ELR (cell line): ENCODE measurements at places on chromosomes 7 and 10.

DNA sequence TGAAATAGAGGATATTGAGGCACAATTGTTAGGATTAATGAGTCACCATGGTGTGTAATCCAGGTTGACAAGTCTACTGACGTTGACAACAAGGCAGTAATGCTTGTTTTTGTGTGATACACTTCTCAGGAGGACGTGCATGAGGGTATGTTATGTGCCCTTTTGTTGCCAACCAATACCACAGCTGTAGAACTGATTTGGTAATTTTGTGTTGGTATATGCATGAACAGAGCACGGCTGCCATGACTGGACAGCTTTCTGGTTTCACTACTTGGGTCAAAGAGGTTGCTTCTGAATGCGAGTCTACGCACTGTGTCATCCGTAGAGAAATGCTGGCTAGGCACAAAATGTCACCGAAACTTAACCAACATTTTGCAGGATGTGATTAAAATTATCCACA is 32.9 kb downstream of the PHTF2 start:
- no peak for DNase-seq

- peak; percentile 60 for DNase-seq
These were observed 98.9 kb downstream of the HERPUD2 start for GRCh38 chr7:35596061-35596460.

DNA sequence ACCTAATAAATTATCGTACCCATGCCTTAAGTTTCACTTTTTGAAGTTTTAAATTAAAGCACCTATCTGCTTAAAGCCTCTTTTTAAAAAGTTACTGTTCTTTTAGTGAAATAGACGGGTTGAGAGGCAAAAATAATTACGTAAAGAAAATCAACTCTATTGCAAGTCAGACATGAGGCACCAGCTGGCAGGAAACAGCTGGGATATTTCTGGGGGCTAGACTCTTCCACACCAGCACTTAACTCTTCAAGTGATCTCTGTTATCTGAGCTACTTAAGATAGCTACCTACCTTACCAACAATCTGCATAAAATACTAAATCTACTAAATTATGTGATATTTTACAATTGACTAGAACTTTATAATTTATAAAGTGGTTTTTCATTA is 35.8 kb downstream of the GBF1 start:
- no peak for DNase-seq

DNA sequence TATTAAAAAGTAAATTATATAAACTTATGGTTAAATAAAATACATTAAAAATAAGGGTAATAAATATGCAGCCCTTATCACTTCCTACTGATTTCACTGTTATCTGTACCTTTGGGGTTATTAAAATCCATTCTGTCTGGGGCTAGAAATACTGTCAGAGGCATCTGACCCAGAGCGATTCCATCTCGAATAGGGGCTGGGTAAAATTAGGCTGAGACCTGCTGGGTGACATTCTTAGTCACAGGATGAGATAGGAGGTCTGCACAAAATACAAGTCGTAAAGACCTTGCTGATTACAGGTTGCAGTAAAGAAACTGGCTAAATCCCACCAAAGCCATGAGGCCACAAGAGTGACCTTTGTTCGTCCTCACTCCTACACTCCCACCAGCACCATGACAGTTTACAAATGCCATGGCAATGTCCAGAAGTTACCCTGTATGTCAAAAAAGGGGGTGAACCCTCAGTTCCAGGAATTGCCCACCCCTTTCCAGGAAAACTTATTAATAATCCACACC is 77.6 kb downstream of the COBL start:
- no peak for DNase-seq

- DNase-seq: peak; percentile 43
These were observed 15.8 kb upstream of the BPGM start for GRCh38 chr7:134630893-134631292.

DNA sequence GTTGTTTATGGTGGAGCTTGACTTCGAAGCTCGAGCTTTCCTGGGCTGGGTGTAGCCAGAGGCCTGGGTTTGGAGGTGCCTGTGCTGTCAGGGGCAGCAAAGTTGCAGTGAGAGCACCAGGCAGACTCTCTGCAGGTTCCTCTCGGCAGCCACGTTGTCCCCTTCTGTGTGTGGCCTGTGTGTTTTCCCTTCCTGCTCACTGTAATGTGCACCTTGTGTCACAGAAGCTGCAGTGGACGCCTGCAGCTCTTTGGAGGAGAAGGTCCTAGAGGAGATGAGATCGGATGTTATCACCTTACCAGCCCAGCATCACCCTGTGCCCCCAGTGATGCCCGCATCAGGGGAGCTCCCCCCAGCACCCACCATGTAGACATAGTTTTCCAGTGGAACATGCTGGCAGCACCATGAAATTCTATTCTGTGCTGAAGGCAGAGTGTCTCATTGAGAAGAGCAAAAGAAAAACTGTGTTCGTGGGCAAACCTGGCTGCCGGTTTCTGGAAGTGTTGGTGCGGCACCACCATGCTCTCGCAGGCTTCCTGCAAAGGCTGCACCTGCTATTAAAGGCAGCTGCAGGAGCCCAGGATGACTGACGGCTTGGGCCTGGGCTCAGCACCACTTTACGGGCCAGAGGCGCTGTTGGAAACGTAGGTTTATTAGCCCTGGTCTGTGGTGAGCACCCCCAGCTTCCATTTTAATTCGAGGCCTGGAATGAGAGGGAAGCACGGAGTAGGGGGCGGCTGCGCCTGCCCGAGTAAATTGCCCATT is 609.8 kb upstream of the FOXK1 start:
- DNase-seq: no peak

DNA sequence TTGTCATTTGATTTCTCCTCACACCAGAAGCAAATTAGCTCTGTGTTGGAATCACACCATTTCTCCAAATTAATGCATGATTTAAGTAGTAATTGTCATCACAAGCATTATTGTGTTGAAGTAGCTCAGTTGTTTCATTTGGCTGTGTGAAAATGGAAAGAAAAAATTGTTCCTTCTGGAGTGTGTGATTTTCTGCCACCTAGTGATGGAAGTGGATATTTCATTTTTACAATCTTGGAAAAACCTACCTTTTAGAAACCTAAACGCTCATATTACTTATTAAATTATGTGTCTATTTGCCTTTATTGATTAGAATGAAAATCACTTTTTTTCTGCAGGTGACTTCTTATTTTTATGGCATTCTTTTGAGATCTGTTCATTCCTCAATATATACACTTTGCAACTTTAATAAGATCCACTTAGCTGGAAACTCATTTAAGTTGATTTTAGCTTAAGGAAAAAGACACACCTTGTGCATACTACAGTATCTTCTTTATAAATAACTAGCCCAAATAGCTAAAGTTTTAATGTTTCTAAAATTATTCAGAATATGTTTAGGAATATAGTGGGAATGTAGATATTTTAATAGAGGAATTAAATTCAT is 50.0 kb downstream of the SRI start:
- DNase-seq: peak; percentile 30

- DNase-seq: no peak
These were observed 95.7 kb upstream of the SFMBT2 start for GRCh38 chr10:7506571-7506970.

GRCh38 chr7:14219125-14219524 is 229.7 kb upstream of the ETV1 start:
- DNase-seq: no peak

GRCh38 chr10:127715782-127716378 is 21.1 kb upstream of the FOXI2 start:
- peak; percentile 26 for DNase-seq

GRCh38 chr7:73509463-73509862 is 12.6 kb downstream of the BAZ1B start:
- DNase-seq: no peak

GRCh38 chr10:3077940-3078630 is 10.7 kb downstream of the PFKP start:
- no peak for DNase-seq

DNA sequence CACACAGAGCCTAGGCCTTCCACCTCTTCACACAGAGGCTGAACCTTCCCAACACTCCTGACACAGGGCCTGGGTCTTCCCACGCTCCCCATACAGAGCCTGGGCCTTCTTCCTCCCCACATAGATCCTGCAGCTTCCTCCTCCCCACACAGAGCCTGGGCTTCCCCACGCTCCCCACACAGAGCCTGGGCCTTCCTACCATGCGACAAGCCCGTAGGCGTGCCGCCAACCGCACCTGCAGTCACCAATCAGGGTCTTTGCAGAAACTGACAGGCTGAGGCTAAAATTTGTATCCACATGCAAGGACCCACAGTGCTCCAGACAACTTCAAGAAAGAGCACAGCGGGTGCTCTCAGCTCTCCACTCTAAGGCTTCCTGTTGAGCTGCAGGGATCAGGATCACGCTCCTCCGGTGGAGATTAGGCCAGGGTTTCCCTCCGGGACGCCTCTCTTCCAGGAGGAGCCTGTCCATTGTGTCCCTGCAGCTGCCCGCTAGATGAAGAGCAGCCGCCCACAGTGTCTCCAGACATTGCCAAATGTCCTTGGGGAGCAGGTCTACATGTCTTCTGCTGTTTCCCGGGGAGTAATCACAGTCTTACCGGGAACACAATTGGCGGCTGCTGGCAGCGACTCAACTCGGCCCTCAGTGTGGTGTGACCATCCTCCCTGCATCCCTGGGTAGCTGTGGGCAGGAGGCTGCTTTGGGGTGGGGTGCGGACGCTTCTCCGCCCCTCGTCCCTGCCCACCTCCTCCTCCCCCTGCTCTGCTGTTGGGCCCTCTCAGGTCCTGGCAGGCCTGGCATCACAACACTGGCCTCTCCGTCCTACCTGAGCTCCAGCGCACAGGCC is 9.7 kb downstream of the CFAP46 start:
- no peak for DNase-seq

DNA sequence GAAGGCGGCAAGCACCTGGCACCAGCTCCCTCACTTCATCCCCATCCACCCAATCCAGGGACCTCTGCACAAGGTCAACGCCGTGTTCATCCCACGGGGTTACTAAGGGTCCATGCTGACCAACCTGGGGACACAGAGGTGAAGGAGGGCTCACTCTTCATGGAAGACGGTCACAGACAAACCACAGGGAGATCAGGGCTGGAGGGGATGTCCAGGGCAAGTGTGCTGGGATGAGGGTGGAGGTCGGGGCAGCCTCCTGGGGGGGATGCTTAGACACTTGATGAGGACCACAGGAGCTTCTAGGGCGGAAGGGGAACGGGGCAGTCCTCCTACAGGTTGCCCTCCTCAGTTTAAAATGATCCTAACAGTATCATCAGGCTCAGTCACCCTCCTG is 46.7 kb downstream of the FAM53B start:
- DNase-seq: no peak

GRCh38 chr7:90213521-90213920 is 2.0 kb downstream of the STEAP2 start:
- DNase-seq: no peak

GRCh38 chr7:15464667-15465121 is 97.1 kb downstream of the AGMO start:
- no peak for DNase-seq

- no peak for DNase-seq
These were observed 158.9 kb upstream of the FERD3L start for GRCh38 chr7:19304086-19304485.

- no peak for DNase-seq
These were observed 25.7 kb downstream of the ZNF503 start for GRCh38 chr10:75375838-75376237.

DNA sequence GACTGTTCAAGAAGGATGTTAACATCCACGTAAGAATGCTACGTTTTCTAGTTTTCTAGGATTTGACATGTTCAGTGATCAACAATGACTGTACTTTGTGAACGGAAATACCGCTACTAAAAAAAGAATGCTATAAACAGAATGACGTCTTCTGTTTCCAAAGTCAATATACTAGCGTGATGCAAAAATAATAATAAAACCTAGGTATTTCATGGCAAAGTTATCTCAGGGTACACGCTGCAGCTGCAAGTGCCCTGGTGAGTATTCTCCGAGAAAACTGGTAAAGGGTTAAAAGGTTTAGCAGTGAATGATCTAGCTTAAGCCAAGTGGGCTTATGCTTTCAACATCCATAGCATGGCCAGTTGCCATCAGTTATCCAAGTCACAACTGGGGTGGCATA is 653.3 kb upstream of the PFKP start:
- DNase-seq: no peak

- no peak for DNase-seq
These were observed 1.3 kb upstream of the PTPRN2 start for GRCh38 chr7:158588878-158589442.

DNA sequence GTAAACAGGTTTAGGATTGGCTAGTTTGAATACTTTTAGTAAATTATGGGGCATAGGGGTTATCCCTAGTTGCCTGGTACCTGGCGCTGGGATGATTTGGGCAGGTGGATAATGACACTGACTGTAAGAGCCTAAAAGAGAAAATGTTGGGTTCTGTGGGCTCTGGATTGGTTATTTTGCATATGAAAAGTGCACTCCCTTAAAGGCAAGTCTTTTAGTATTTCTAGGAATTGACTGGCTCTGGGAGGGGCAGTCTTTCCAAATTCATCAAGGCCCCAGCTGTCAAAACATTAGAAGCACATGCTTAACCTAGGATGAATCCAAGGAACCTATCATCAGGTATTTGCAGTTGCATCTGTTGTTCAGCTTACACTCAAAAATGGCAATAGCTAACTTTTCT is 454.6 kb upstream of the SORCS1 start:
- DNase-seq: no peak

DNA sequence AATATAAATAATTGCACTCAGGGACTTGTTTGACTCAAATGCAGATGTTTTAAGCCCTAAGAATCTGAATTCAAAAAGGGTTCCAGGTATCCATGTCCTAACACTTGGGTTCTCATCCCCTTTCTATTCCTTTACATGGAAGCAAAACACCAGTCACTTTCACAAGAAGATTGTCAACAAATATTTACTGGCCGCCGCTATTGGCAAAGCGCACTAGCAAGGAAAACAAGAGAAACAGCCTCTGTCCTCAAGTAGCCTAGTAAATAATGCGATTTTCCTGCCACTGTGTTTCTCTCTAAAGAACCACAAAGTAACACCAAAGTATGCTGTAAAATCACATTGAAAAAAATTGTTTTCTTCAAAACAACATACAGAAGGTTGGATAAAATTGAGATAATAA is 66.7 kb upstream of the EZH2 start:
- DNase-seq: no peak

GRCh38 chr10:97849687-97850402 is at the start of gene GOLGA7B:
TSS of gene GOLGA7B (plus strand) at chr10:97849843. CDS start at chr10:97850304, 461 bp downstream.
- peak; percentile 31 for DNase-seq

DNA sequence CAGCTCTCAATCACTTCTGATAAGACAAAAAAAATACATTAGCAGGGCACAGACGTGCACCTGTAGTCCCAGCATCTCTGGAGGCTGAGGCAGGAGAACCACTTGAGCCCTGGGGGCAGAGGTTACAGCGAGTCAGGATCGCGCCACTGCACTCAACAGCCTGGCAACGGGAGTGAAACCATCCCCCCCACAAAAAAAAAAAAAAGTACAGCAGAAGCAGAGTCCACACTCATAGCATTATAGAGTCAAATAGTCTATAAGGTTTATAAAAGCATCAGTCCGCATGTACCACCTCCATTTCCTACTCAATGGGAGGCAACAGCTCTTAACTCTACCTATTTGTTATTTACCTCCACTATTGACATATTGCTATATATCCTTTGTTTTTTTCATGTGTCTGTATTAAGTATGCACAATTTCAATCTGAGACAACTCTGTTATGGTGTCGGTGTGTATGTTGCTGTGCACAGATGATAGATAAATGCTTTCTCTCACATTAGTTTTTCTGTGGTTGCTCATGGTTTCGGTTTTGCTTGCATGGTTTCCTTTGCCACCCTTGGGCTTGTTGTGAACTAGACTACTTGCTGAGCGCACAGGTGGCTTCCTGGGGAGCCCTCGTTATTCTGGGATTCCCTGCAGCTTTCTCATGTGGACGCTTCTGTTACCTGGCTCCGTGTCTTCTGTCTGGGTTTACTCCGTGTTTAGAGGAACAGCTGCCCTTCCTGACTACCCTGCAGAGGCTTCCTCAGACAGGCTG is 40.4 kb downstream of the PROSER2 start:
- DNase-seq: no peak

- no peak for DNase-seq
These were observed 256.9 kb downstream of the ABCA13 start for GRCh38 chr7:48428091-48428684.
